Activated CD4-positive, alpha-beta T cell treated with anti-CD3 and anti-CD28 coated beads for 48 hours (primary cell): ENCODE measurements at places on chromosomes 6 and 20.

- no peak for DNase-seq
These were observed 87.3 kb downstream of the CEP57L1 start for GRCh38 chr6:109182578-109182977.

DNA sequence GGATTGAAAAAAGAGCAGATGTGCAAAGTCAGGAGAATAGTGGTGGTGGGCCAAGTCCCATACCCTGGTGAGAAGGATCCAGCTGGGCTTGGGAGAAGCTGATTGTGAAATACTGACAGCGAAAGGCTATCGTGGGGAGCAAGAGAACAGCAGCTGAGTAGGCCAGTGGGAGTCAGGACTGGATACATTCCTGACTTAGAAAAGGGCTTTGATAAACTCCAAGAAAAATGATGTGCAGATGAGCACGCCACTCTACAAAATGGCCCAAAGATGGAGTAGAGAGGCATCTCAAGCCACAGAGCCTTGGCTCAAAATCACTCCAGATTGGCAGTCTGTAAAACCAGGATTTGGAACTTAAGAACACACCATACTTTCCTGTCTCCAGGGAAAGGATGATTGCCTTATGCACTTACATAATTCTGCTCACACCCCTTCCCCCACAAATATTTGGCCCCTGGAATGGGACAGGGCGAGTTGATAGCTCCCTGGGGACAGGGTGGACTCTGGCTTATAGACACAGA lies 578.7 kb downstream of the MAFB start:
- no peak for DNase-seq

DNA sequence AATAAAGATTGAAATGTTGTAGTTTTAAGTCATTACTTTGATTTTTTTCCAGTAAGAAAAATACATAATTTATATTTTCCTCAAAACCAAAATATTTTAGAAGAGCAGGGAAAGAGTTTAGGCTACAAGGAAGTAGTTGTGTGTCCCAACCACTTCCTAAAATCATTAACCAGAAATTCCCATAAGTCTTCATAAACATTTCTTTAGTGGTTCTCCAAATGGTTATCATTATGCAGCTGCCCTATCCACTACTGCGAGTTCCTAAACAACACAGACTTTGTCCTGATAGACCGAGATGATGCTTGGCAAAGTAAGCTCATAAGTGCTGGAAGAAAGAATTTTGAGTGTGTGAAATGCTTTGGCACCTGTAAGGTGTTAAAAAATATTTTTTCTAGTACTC lies 93.6 kb downstream of the ARMC2 start:
- no peak for DNase-seq

DNA sequence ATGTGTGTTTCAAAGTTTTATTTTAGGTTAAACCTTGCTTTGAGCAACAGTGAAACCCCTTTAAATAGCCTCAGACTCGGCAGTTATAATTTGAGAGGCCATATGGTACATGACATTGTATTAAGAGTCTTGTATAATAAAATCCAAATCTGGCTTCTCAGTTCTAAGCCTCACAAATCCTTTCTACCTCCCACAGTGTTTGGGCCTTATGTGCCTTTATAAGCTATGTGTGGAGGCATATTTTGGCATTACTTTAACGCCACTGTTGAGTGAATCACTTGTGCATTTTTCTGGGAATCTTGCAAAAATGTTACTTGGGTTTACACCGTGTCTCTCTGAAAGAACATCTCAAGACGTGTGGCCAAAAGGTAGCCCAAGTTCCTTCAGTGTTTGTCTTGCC lies 152.4 kb downstream of the COL9A1 start:
- DNase-seq: no peak
